Activated naive CD8-positive, alpha-beta T cell treated with anti-CD3 and anti-CD28 coated beads, Interleukin-2, amount 10 ng/mL, durations not matched to agents 7 days and 5 days (primary cell): ENCODE measurements at places on chromosomes 13 and 19. TPM values are rescaled to one million over a fixed set of nuclear protein-coding genes. Genes with fewer than 3 reads are reported as not detected.

The ZNF440 gene
- 16.5 TPM for total RNA-seq

The DOCK6 gene
- total RNA-seq = 0.72 TPM

The LILRB2 gene
- total RNA-seq = 0.55 TPM

The CRB3 gene
- 2.7 TPM for total RNA-seq

The OXGR1 gene
- not detected for total RNA-seq

The FARP1 gene
- total RNA-seq = 0.55 TPM

The GPR12 gene
- total RNA-seq = not detected

The LRRC25 gene
- 1.6 TPM for total RNA-seq

The ZIM2 gene
- not detected for total RNA-seq

The FCGBP gene
- 13.1 TPM for total RNA-seq

The ZNF254 gene
- total RNA-seq = 17.5 TPM

DNA sequence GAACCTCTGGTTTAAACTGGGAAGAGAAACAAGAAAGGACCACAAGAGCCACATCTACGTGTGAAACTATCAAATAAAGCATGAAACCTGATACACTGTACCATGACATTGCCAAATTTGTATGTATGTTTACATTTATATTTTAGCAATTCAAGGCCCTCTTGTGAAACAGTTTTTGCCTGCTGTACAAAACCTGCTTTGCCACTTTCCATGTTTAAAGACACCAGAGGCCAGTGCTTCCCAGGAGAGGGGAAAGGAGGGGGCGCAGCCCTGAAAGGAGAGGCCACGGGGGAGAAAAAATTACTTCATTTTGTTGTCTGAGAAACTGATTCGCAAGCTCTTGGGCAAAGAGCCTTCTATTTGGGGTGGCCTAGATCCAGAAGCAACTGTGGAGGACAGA lies 124.8 kb downstream of the DCLK1 start:
- no peak for DNase-seq

GRCh38 chr19:45291834-45292233 lies 30.8 kb downstream of the CKM start:
- DNase-seq = no peak

- DNase-seq = no peak
Observed at GRCh38 chr13:105773241-105773640, 762.2 kb downstream of the EFNB2 start.

- DNase-seq = no peak
Observed at GRCh38 chr19:2952953-2953481, 8.2 kb upstream of the ZNF77 start.

GRCh38 chr19:338421-338820 lies 6.2 kb downstream of the MIER2 start:
- no peak for DNase-seq

GRCh38 chr13:94394723-94395122 lies 84.8 kb downstream of the DCT start:
- DNase-seq = no peak

- DNase-seq = no peak
Observed at GRCh38 chr19:49224879-49225278, 67.3 kb downstream of the TRPM4 start.

DNA sequence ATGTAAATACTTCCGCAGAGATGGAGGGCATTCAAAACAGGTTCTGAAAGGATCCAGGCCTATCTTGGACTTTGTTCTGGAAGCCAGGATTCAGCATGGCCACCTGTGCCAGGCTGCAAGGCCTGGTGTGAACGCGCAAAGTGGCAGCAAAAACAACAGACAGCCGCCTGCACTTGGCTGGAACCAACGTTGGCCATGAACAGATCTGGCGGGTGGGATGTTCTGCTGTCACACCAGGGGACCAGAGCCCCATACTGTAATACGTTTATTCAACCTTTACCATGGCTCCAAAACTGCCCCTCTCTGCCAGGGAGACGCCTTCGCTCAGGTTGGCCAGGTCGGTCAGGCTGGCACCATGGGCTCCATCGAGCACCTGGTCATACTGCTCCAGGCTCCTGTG lies 69.7 kb downstream of the EPS15L1 start:
- DNase-seq = no peak

DNA sequence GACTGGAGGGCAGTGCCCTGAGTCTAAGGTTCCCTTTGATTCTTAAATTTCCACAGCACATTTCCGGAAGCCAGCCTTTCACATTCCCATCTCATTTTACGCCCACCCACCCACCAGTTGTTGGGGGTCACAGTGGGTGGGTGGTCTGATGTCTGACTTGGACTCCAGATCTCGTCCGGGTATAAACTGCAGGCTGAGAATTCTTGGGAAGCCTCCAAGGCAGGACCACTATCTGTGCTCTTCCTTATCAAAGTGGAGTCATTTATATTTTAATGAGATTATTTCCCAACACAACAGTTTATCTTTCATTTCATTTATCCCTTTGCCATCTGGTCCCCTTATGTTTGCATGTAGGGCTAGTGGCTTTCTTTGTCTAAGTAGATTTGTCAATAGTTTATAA lies 3.6 kb upstream of the FAM124A start:
- no peak for DNase-seq

DNA sequence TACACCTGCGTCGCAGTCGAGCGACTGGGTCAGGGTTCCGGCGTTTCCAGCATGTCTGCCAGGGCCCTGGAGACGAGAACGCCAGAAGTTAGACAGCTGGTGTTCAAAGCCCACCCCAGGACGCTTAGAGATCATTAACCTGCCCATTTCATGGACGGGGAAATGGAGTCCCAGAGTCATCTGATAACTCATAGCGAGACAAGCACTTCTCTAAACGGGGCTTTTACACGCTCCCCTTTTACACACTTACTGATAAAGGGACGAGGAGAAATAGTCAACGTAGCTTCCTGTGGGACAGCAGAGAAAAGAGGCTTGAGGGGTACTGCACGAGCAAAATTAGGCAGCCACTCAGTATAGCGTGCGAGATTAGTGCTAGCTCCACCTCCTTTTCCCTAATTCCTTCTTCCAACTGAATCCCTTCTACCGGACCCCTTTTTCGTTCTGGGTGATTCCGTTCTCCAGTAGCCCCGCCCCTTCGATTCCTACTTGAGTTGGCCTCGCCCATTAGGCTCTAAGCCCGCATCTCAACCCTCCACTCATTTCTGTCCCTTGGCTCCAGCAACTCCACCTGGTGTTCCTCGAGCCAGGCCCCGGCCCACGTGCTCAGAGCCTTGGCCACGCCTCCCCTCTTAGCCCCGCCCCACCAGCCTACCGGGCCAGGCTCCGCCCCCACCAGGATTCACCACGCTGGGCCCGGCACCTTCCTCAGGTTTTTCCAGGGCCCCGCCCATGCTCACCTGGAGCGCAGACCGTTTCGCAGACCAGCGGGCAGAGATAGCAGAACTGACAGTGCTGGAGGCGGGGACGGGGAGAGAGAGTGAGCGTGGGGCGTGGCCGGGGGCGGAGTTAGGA lies 3.7 kb downstream of the HRC start:
- DNase-seq = peak; percentile 63

DNA sequence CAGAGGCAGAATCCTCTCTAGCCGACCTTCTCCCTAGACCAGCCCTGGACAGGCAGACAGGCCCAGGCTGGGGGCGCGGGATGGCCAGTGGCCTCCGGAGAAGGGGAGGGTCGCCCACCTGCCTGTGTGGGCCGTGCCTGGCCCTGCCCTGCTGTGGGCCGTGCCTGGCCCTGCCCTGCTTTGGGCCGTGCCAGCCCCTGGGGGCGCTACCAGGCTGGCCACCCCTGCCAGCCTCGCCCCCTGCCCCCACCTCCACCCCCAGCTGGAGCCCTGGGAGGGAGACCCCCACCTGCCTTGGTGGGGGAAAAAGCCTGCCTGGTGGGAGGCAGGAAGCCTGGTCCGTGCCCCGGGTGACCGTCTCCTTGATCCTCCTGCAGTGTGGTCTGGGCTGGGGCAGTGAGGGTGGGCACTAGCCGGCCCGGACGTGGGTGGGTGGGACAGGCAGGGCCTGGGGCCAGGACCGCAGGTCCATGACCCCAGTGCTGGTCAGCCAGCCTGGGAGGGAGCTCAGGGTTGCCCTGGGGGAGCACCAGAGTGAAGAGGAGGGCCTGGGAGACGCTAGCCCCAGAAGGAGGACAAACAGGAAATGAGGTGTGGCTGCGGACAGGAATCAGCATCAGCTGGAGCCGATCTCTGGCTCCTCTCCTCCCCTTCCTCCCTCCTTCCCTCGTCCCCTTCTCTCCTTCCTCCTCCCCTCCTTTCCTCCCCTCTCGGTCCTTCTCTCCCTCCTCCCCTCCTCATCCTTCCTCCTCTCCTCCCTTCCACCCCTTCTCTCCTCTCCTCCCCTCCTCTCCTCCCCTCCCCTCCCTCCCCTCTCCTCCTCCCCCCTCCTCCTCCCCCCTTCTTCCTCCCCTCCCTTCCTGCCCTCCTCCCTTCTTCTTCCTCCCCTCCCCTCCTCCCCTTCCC lies 5.1 kb upstream of the MKNK2 start:
- no peak for DNase-seq

- DNase-seq = no peak
Observed at GRCh38 chr13:50589651-50590054, 253.8 kb downstream of the DLEU7 start.

DNA sequence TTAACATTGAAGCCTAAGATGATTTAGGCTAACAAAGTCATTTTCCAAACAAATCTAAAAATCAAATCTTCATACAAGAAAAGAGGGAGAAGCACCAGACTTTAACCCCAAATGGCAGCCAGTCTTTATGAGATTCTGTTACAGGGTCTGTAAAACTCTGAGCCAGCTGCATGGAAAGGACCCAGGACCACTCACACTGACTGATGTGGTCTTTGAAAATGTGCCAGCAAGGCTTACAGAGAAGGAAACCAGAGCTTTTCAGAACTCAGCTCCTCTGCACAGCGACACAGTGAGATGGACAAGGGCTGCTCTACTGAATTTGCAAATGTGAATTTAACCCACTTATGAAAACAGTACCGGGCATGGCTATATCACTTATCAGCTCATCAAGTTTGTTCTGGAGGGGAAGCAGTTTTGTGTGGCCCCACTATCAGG lies 98.8 kb upstream of the SERP2 start:
- DNase-seq = no peak

GRCh38 chr13:33639626-33640080 lies 178.3 kb upstream of the RFC3 start:
- DNase-seq = no peak

GRCh38 chr13:21694831-21695230 lies 24.0 kb downstream of the FGF9 start:
- no peak for DNase-seq

- DNase-seq = peak; percentile 26
Observed at GRCh38 chr13:57632276-57633140, 964 bp downstream of the PCDH17 start.

DNA sequence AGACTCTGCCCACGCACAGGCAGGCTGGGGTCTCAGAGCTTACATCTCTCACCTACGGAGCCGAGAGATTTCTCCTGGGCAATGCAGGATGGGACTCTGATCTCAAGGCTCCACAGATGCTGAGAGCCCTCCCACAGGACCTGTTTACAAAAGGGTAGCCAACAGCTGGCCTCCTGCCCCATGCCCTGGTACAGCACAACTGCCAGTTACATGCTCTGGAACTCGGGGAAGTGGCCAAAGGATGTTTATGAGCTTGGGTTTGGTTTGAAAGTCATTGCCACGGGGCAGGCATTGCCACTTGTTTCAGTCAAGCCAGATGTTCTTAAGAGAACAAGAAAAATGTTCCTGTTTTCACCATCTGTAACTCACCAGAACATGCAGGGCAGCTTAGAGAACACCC lies 3.5 kb downstream of the DHRS12 start:
- no peak for DNase-seq
